Left hindlimb (tissue), 1 donor: ENCODE measurements at places on chromosomes 16 and 17.

- no peak for DNase-seq
Observed at GRCh38 chr16:73086108-73086507, 38.2 kb upstream of the ZFHX3 start.

DNA sequence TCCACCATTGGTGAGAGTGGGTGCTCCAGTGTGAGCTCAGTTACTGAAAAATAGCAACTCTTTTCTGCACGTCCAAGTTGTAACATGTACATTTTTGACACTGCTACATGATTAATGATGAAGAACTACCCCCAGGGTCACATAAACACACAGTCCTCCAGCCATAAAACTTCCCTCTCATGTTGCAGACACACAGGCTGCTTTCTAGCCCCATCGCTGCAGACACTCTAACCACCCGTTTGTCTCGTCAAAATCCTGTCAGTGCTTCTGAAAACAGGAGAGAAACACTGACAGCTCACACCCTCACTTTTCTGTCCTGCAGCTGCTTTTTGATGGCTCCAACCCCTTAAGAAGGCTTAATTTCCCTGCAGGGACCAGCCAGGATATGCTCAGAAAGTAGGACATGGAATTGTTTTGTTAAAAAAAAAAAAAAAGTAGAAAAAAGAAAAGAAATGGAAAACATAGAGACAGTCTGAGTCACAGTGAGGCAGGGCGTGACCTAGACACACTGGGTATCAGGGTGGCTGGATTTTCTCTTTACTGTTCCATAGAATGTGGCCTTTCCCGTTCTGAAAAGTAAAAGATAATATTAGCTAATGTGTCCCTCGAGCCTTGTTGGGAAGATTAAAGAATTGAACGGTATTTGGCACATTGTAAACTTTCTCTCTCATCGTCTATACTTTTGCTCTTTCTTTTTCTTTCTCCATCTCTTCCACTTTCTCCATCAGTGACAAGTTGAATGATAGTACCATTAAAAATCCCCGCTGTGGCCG is 20.7 kb upstream of the CCL5 start:
- no peak for DNase-seq

GRCh38 chr17:21076242-21076641 is 33.4 kb upstream of the USP22 start:
- DNase-seq = no peak

DNA sequence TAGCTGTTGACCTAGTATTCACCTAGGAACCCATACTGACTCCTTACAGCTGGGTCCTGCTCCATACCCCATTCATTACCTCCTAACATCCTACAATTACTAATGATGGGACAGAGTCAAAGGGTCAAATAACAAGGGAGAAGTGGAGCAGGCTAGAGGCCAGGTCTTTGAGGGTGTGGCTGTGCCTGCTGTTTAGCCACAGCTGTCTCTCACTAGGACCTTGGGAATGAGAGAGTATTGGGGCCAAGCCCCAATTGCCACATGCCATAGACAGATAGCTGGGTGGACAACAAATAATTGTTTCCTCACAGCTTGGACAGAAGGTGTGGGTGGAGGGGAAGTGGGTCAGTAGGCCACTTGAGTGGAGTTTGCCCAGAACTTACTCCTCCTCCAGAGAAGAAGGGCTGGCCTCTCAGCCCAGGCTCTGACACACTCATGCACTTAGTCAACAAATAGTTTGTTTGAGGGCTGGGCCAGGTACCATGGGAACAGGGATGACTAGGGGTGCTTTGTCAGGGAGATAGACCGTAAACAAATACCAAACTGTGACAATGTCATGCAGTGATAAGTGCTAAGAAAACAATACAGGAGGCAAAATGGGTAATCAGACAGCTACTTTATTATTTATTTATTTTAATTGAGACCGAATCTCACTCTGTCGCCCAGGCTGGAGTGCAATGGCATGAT is 10.2 kb upstream of the CENPT start:
- DNase-seq = no peak

DNA sequence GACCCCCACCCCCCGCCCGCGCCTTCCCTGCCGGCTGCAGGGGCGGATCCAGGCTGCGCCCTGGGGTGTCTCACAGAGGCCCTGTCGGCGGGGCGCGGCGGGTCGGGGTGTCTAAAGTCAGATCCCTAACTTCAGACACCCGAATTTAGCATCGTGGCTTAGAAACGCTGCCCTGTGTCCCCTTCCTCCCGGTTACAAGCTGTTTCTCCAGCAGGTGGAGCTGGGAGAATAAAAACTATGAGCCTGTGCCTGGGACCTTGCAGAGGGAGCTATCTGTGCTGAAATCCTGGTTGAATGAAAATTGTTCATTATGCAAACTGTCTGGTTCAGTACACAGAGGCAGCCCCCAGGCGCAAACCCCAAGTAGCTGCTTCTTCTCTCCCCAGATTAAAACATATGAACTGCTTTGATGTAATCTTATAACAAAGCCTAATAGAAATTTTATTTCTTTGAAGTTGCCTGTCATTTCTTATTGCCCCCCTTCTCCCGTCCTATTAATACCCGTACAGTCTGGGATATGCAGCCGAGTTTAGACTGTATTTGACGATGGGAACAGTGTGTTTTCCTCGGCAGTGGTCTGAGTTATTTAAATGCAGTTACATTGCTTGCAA is 79.0 kb downstream of the RPA1 start:
- peak; percentile 68 for DNase-seq

- DNase-seq = no peak
Observed at GRCh38 chr17:79565606-79566250, 45.1 kb downstream of the RBFOX3 start.

DNA sequence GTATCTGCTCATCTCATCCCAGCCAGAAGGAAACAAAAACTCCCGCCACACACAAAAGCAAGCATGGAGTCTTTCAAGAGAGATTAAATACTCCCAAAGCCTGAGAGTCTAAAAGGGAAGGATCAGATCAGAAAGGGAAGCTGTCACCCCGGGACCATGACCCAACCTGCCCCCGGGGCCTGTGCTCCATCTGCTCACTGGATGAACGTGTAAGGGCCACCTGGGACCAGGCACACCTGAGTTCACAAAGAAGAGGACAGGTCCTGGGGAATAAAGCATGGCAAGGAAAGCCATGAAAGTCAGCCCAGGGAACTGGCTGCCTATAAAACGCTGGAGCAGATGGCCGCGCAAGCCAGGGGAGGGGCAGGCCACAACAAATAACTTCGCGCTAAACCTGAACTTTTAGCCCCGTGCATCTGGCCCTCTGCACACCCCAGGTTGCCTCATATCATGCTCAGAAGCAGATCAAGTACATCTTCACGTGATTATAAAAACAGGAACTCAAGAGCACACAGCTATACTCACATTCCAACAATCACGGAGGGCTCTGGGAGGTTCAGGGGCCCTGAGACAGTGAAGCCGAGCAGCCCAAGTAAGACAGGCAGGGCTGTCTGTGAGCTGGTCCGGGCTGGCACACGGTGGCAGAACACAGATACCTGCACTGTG is 3.4 kb downstream of the TMEM11 start:
- no peak for DNase-seq

GRCh38 chr16:554640-555365 is 5.4 kb upstream of the PRR35 start:
- DNase-seq = no peak

DNA sequence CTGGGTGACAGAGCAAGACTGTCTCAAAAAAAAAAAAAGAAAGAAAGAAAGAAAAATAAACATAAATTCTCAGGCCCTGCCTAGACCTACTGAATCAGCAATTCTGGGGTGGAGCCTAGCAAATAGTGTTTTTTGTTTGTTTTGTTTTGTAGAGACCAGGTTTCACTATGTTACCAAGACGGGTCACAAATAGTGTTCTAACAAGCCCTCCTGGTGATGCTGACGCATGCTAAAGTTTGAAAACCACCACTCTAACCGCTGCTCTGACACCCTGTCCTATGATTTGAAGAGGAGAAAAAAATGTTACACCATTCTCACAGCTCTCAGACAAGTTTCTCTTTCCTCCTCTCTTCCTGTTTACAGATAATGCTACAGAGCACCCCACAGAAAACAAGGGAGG is 1.5 kb downstream of the MRPL10 start:
- DNase-seq = no peak

GRCh38 chr16:17602678-17603077 is 131.9 kb upstream of the XYLT1 start:
- no peak for DNase-seq

DNA sequence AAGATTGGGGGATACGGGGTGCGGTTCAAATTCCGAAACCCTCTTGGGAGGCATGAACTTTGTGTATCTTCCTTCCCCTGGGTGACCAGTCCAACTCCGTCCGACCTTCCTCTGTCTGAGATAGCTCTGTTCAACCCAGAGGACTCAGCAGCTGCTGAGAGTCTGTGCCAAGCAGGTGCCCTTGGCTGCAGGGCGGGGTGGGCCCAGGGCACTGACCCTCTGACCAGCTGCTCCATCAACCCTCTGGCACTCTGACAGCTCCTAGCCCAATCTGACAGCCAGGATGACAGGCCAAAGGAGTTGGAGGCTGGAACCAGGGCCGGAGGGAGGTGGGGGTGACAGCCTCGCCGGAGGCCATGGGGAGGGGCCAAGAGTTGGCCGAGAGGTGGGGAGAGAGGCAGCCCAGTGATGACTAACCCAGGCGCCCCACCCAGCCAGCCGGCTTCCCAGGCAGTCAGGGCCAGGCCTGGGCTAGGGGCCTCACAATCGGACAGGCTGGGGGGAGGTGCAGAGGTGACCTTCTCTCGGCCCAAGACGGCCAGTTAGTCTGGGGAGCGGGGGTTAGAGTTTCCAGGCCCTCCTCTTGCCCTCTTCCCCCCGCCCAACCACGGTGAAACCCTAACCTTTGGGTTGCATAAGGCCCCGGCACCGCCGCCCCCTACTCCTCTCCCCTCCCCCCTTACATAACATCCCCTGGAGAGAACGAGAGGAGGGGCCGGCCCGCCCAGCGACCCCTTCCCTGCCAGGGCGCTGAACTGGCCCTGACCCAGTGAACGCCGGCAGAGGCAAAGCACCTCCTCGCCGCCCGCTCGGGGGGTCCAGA is 5.0 kb upstream of the TLCD2 start:
- DNase-seq = peak; percentile 94

- peak; percentile 82 for DNase-seq
Observed at GRCh38 chr17:55845385-55845784, 94.5 kb downstream of the PCTP start.

DNA sequence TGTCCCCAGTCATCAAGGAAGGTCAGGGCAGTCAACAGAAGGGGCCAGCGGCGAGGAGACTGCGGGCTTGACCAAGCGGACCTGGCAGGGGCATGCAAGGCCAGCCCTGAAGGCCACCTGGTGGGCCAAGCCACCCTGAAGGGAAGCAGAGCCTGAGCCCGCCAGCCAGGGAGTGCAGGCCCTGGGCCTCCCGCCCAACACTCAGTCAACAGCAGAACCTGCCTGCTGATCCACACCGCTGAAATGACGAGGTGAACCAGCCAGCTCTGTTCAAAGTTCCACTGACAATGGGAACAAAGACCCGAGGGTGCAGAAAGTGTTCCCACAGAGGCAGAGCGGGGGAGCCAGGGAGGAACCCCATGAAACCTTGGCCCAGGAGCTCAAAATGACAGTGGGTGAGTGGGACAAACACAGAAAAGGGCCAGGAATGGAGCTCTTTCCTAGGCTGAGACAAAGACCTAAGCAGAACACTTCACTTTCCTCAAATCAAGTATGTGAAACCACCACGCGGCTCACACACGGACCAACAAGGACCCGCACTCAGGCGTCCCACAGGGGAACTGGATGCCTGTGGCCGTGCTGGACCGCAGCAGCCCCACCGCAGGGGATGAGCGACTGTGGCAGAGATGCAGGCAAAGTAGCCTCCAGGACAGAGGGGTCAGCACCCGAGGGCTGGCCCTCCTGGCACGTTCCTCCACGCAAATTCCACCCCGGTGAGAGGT is 12.0 kb downstream of the AXIN1 start:
- no peak for DNase-seq

- no peak for DNase-seq
Observed at GRCh38 chr17:82449883-82450356, 632 bp downstream of the CYBC1 start.

DNA sequence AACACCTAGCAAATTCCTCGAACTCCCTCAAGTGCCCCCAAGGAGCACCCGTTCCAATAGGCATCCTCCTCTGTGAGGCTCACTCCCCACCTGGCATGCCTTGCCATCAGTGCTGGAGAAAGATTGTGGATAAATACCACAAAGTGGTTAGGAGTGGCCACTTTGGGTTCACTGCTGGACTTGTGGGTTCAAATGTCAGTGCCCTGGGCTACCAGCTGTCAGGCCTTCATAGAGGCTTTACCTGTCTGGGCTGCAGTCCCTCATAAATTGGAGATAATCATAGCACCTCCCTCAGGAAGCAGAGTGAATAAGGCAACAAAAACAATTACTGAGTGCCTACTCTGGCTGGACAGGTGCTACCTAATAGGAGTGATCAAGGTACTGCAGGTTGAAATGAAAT is 1.5 kb upstream of the SYT17 start:
- no peak for DNase-seq

- peak; percentile 66 for DNase-seq
Observed at GRCh38 chr17:45341533-45342158, 24.8 kb upstream of the MAP3K14 start.

GRCh38 chr17:74861662-74862107 is 2.0 kb upstream of the GRIN2C start:
- no peak for DNase-seq
